Activated T-helper 1 cell treated with anti-CD3 and anti-CD28 coated beads, Interleukin-2, amount 50 U/mL, for 16 hours (primary cell): ENCODE measurements at places on chromosomes 3 and 15.

DNA sequence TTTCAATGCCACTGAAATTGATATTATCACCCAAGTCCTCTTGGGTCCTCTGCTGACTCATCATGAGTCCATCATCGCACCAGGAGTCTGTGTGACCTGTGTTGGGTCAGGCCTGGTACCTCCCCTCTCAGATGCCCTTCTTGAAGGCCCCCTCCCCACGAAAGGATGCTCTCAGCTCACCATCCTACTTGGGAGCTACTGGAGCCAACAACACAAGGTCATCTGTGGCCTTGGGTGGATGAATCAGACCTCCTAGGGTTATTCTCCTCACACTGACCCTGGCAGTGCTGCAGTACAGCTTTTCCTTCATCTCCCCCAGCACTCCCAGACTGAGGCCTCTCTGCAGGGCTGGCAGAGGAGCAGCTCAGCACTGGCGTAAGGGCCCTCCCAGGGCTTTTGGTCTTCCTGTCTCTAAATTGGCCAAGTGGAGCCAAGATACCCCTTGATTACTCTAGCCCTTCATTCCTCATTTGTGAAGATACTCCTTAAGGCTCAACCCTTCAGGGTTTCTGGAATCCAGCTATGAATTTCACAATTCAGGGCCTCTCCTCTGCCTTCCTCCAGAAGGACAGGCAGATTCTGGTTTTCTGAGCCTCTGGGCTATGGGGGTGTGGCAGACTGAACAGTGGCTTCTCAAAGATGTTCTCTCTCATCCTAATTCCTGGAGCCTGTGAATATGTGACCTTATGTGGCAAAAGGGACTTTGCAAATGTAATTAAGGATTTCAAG, 80.7 kb upstream of the GSK3B start:
- DNase-seq: no peak

GRCh38 chr15:90540768-90541167, 11.0 kb downstream of the CRTC3 start:
- DNase-seq: no peak

DNA sequence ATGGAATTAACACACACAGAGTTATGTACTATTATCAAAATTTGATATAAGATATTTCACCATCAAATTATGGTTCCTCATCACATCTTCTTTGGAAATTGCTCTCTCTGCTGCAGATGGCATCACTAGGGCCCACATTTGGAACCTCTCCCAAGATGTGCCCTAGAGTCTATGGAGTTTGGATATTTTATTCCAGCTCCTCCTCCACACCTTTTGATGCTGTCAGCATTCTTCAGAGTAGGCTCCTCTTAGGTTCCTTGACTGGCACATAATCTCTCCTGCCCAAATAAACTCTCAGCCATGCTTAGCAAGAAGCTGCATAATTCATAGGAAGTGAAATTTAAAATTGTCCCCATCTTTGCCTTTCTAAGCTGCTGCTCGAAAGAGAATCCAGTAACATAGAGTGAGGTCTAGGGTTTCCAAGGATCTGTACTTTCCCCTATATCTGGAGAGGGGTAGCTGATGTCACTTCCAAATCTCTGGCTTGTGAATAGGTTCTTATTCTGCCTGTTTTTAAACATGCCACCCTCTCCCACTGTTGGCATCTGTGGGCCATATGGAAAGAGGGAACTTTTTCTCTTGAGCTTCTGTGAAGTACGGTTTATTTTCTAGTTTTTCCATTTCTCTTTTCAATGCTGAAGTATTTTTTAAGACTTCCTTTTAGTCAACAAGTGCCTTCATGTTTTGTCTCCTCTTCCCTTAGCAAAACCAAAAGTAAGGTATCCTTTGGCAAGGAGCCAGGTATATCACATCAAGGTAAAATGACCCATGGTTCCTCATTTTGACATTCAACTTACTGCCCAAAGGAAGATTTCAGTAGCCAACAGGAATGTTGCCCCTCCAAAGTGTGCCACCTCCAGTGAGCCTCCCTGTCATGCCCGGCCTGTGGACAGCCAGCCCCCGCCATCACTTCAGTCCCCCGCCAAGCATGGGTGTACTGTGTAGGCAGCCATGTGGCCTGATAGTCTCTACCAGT, 75.3 kb upstream of the C2CD4B start:
- DNase-seq: no peak

DNA sequence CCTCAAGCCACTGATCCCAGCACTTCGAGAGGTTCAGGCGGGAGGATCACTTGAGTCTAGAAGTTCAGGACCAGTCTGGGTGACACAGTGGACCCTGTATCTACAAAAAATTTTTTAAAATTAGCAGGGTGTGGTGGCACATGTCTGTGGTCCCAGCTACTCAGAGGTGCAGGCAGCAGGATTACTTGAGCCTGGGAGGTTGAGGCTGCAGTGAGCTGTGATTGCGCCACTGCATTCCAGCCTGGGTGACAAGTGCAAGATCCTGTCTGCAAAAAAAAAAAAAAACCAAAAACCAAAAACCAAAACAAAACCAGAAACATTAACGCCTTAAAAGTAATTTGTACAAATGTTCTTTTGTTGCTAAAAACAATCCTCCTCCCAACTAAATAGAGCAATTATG, 27.9 kb upstream of the SLC12A8 start:
- DNase-seq: no peak

DNA sequence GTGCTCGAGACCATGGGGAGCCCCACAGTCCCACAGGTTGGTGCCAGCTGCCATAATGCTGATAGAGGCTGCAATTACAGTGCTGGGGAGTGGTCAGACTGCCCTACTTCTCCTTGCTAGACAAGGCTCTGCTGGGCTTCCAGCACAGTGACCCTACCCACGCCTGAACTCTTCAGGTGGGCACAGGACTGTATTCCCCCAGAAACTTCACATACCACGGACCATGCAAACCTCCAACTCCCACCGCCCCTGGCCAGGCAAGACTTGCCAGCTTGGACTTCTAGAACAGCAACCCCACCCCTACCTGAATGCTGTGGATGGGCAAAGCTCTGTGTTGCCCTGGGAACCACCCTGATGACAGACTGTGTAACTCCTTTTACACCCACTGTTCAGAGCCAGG, 885.3 kb downstream of the SI start:
- DNase-seq: no peak

- DNase-seq: no peak
Measured at GRCh38 chr3:139751789-139752188, 74.0 kb upstream of the NMNAT3 start.

DNA sequence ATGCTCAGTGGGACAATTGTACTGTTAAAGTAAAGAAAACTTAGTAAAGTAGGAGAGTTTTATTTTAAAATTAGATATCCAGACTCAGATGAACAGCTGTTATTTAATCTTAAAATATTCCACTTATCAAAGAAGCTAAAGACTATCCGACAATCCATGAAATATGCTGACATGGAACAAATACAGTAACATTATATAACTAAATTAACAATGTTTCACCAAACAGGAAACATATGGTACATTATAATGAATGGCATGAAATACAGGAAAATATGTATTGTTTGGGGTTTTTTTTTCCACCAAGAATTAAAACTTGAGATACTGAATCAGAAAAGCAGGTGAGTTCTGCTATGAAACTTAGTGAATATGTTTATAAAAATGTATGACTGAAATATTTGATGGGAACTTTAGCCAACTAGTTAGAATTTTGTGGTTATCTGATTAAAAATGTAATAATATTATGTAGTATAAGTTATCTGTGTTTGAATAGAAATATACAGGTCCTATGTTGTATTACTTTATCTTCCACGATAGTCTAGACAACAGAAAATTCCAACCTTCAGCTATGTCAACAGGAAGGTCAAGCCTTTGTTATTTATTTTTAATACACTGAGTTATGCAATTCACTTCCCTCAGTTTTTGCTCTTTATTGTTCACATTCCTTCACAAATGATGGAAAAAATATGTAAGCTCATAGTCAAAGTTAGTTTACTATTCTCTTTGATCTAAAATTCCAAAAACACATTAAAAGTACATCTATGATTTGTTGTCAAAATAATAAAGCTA, 72.7 kb downstream of the UACA start:
- no peak for DNase-seq

DNA sequence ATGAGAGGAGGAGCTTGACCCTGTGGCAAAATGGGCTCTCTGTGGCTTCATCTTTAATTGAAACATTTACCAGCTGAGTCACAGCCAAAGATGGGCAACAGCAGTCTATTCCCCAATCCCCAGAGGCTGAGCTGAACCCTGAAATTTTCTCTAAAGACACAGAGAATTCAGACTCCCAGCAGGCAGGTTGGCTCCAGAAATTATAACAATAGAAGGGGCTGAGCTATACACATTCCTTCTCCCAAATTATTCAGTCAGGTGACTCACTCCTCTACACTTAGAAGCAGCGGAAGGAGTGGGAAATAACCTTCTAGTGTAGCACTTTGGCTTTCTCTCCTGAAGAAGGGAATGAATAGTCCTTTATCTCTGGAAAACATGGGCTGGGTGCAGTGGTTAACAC, 264.3 kb upstream of the ARHGEF26 start:
- DNase-seq: no peak

- DNase-seq: no peak
Measured at GRCh38 chr15:58742819-58743502, 6.5 kb downstream of the ADAM10 start.

GRCh38 chr3:182508919-182509711, 284.2 kb upstream of the ATP11B start:
- DNase-seq: no peak

DNA sequence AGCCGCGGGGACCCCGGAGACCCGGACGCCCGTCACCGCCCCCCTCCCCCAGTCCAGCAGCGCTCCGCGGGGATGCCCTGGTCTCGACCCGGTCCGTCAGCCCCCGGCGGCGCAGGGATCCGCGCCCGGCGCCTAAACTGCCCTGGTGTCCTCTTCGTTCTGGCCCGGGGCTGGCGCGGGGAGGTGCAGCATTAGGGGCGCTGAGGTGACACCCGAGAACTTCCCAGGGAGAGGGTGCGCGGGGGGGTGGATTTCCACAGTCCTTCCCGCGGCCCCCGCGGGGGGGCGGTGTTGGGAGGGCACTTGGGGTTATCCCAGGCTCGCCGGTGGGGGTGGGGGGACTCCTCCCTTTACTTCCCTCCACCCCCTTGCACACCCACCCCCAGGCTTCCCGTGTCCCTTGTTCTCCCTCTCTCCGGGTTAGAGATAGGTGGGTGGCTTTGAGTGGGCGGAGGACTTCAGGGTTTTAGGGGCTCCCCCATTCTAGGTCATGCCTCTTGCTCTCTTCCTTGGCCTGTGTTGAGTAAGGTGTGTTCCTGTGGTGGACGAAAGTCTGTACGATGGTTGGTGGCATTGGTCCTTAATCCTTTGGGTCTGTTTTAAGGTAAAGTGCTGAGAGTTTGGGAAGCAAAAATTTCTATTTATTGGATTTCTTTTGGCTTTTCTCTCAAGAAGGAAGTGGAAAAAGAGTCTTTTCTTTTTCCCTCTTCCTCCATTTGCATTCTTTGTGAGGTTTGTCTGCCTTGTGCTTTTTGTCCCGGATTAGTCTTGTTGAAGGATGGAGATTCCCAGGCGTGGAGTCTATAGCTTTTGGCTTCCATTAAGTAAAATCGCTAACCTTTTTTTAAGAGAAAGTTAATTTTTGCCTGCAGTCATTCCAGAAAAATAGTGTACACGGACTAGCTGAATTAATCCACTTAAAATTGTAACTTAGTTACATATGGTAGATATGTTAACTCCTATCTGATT, 811 bp downstream of the SKIL start:
- DNase-seq: peak; percentile 51

GRCh38 chr3:114691871-114692270, 398.0 kb downstream of the TIGIT start:
- DNase-seq: no peak

DNA sequence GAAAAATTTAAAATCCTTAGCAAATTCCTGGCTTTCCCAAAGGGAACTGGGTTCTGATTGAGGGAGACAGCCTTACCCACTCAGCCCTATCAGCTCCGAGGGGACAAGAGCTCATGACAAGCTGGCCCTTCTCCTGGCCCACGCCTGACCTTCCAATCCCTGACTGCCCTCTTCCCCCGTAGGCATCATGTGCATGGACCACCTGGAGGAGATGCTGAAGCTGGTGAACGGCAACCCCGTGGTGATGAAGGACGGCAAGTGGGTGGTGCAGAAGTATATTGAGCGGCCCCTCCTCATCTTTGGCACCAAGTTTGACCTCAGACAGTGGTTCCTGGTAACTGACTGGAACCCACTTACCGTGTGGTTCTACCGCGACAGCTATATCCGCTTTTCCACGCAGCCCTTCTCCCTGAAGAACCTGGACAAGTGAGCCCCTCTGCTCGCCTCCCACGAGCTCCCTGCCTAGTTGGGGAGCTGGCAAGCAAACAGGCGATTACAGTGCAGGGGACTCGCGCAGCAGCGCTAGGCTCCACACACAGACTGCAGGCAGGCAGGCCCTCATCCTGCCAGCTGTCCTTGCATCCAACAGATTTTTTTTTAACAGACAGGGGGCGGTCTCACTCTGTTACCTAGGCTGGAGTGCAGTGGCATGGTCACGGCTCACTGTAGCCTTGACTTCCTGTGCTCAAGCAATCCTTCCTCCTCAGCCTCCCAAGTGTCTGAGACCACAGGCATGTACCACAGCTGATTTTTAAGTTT, 16.8 kb downstream of the RPUSD3 start:
- DNase-seq: no peak

DNA sequence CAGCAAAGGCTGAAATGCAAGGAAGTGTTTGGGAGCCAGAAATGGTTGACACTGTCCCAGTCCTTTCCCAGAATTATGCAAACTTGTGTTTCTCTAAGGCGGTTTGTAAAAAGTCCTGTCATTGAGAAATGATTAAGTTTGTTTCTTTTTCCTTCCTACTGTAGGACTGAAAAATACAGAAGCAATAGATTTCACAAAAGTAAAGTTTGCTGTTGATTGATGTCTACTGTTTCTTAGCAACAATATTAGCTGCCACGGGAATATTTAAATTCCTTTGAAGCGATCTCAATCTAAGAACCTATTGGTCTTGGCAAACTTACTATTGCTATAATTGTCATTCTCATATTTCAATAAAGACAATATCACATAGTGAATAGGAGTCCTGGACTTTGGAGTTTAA, 100.7 kb upstream of the IL12A start:
- DNase-seq: no peak

GRCh38 chr3:176430244-176431037, 766.8 kb downstream of the TBL1XR1 start:
- DNase-seq: no peak

- no peak for DNase-seq
Measured at GRCh38 chr3:134039161-134039862, 9.6 kb upstream of the SLCO2A1 start.

- no peak for DNase-seq
Measured at GRCh38 chr15:71121442-71121841, 6.2 kb downstream of the THSD4 start.

DNA sequence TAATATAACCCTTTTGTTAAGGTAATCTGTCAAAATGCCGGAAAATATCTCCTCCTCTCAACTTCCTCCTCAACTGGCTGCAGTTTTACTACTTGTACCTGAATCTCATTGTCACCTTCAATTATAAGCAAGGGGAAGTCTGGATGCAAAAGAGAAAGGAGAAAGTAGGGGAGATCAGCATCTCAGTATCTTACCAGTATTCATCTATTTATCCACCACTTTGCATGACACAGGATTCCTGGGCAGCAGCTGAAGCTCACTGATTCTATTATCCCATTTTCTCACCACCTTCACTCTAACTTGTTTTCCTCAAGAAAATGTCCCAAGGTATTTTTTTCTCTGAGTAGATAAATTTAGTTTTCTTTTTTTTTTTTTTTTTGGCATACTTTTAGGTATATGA, 440.5 kb upstream of the CBLB start:
- no peak for DNase-seq
